A549 treated with CpdA at 1 μM for 4 hours (cell line): ENCODE measurements at places on chromosomes 1 and 21. TPM values are rescaled to one million over a fixed set of nuclear protein-coding genes. Genes with fewer than 3 reads are reported as not detected.

The NUDT4B gene
- 0.22 to 1.0 TPM (median 0.85 TPM) in 3 of 5 replicates, not detected in the others for total RNA-seq

The INSRR gene
- not detected in 5 replicates for total RNA-seq

The LORICRIN gene
- total RNA-seq, result not detected in 5 replicates

The RAB25 gene
- total RNA-seq, result 0.31 to 0.36 TPM in 2 of 5 replicates, not detected in the others

The PRR9 gene
- total RNA-seq, result not detected in 5 replicates
